Gastroesophageal sphincter (tissue), 4 donors: ENCODE measurements at places on chromosomes 5 and 9. TPM values are rescaled to one million over a fixed set of nuclear protein-coding genes. Genes with fewer than 3 reads are reported as not detected.

DNA sequence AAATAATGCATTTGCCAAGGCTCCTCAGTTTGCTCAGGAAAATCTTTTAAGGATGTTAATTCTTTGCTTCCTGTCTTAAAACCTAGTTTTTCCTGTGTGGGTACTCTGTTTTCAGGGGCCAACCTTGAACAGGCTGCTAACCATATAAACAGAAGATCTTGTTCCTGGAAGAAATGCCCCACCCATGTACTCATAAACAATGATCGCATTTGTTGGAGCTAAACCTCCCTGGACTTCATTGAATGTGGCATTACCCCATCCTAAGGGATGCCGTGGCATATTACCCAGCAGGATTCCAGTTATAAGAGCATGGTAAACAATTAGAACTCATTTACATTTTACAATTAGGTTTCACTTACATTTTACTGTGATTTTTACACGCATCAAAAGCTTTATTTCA, 436.0 kb downstream of the ZNF608 start:
- no peak for ATAC-seq
- no peaks in the 10 kb centered on the region for H3K36me3 ChIP-seq
- peak overlapping the region; percentile 9 for H3K27ac ChIP-seq

DNA sequence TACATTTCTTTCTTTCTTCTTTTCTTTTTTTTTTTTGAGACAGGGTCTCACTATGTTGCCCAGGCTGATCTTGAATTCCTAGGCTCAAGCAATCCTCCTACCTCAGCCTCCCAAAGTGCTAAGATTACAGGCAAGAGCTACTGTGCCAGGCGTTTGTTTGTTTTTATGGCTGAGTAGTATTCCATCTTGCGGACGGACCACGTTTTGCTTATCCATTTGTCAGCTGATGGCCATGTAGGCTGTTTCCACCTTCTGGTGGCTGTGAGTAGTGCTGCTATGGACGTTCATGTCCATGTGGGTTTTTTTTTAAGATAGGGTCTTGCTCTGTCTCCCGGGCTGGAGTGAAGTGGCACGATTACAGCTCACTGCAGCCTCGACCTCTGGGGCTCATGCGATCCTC, 2.5 kb downstream of the DOK3 start:
- H3K27me3 ChIP-seq: no peaks in the 10 kb centered on the region
- H3K36me3 ChIP-seq: no peaks in the 10 kb centered on the region
- H3K27ac ChIP-seq: no peak overlapping the region
- H3K4me3 ChIP-seq: no peak overlapping the region
- no peaks in the 10 kb centered on the region for H3K4me1 ChIP-seq

The HTR4 gene
- 1.0 TPM for total RNA-seq

The AJM1 gene
- total RNA-seq: 8.6 TPM

The MYOZ3 gene
- total RNA-seq: not detected
